ENCODE measurements at places on chromosomes 12 and 14.

DNA sequence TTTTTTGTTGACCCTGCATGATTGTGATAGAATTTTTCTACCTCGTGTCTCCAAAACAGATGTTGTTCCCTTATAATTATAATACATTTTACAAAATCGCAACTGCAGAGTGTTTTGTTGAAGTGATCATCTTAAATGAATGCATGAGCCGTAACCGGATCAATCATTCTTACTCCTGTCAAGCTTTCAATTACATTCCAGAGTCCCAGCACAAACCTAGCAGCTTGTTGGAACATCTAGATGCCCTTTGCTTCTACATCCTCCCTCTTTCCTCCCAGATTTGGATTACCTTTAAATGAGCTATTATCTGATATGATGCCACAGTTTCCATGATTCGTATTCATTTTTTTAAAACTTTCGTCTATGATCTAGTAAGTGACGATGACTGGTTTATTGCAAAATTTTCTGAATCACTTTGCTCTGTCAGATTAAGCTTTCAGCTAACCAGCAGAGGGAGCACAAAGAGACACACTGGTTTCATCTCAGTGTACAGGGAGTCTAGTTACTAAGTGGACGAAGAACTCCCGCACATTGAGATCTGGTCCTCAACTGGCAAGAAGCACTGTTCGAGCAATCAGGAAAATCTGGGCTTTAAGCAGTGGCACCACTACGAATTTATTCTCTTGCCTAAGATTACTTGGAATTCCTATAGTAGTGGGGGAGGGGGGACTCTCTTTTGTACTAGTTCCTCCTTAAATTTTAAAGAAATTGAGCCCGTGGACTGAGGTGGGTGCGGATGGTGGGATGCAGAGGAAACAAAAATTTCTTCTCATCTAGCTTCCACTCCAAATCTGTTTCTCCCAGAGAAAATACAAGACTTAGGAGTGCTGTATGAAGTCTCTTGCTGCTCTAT, 40.9 kb downstream of the TSHR start:
- DNase-seq, result peak; percentile 90

GRCh38 chr14:69328765-69329164, 68.8 kb downstream of the GALNT16 start:
- DNase-seq, result no peak

GRCh38 chr14:68687746-68688145, 105.1 kb downstream of the ZFP36L1 start:
- no peak for DNase-seq

DNA sequence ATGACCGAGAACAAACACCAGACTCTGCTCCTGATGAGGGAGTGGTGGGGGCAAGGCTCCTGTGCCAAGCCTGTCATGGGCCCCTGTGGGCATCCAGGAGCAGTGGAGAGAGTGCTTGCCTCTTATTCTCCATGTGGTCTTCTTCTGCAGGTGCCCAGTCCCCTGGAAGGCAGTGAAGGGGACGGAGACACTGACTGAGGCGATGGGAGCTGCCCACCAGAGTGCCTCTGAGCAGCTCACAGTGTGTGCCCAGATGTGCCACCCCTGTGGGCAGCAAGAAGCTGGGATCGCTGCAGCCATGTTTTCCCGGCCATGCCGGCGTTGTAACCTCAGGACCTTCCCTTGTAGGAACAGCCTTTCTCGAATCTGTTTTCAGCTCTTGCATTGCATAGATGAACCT, 6.4 kb upstream of the EP400 start:
- no peak for DNase-seq

- no peak for DNase-seq
Measured at GRCh38 chr12:98819071-98819470, 174.0 kb downstream of the APAF1 start.

- no peak for DNase-seq
Measured at GRCh38 chr12:89494411-89495231, 30.0 kb downstream of the GALNT4 start.

DNA sequence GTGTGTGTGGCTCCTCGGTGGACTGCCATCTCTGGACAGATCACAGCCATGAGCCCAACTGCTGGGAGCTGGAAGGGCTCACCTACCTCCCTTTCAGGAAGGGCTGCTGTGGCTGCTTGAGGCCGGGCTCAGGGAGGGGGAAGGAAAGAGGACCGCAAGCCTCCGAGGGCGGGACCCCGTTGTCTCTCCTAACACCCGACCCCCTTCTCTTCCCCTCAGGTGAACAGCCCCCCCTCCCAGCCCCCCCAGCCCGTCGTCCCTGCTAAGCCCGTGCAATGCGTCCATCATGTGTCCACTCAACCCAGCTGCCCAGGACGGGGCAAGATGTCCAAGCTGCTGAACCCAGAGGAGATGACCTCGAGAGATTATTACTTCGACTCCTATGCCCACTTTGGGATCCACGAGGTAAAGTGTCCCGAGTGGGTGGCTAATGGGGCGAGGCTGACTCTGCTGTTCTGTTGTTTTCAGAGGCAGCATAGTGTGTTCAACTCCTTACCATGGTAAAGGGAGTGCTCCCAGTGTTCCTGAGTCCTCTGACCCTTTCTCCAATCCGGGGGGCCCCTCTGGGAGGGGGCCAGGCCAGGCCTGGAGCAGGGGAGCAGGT, 49.5 kb downstream of the PRMT8 start:
- DNase-seq, result no peak

GRCh38 chr12:93167841-93168492, 209.8 kb upstream of the NUDT4 start:
- DNase-seq, result peak; percentile 26

- DNase-seq, result peak; percentile 38
Measured at GRCh38 chr14:74495356-74495755, 1.8 kb downstream of the ISCA2 start.

GRCh38 chr12:104680070-104680469, 223.3 kb downstream of the CHST11 start:
- peak; percentile 64 for DNase-seq

- no peak for DNase-seq
Measured at GRCh38 chr12:57146961-57147944, at the start of gene LRP1-AS. Gene LRP1-AS (minus strand): TSS chr12:57147619.

DNA sequence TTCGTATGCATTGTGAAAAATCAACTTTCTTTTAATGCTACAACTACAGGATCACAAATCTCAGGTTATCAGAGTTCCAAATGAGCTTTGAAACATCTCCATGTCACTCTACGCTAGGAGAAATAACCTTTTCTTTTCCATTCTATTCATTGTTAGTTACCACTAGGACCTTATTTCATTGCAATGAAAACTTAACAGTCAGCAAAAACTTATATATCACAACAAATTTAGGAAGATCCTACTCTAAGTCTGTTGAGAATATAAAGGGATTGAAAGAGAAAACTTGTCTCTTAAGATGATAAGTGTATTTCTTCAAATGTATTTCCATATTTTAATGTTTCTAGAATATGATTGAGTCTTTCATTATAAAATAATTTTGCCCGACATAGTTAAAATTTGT, 539.1 kb downstream of the TMTC2 start:
- no peak for DNase-seq

GRCh38 chr12:28963554-28963953, 185.5 kb upstream of the FAR2 start:
- peak; percentile 35 for DNase-seq

GRCh38 chr12:96338852-96339471, 61.3 kb downstream of the CDK17 start:
- DNase-seq, result no peak
